ENCODE measurements at places on chromosomes 11 and 22. TPM values are rescaled to one million over a fixed set of nuclear protein-coding genes. Genes with fewer than 3 reads are reported as not detected.

GRCh38 chr11:3859373-3859881 lies 4.0 kb downstream of the STIM1 start:
- DNase-seq, result no peak

- no peak for DNase-seq
Measured at GRCh38 chr11:57223601-57224000, 13.4 kb downstream of the APLNR start.

GRCh38 chr22:23833017-23833751 lies 5.6 kb downstream of the DERL3 start:
- peak; percentile 15 for DNase-seq

Gene BARX2
- not detected for total RNA-seq

GRCh38 chr11:72899238-72899637 lies 85.0 kb downstream of the ATG16L2 start:
- DNase-seq, result no peak

Gene PRRG4
- 0.26 TPM for total RNA-seq

Gene SYT7
- not detected for total RNA-seq

Gene VPS37C
- total RNA-seq, result 5.6 TPM

DNA sequence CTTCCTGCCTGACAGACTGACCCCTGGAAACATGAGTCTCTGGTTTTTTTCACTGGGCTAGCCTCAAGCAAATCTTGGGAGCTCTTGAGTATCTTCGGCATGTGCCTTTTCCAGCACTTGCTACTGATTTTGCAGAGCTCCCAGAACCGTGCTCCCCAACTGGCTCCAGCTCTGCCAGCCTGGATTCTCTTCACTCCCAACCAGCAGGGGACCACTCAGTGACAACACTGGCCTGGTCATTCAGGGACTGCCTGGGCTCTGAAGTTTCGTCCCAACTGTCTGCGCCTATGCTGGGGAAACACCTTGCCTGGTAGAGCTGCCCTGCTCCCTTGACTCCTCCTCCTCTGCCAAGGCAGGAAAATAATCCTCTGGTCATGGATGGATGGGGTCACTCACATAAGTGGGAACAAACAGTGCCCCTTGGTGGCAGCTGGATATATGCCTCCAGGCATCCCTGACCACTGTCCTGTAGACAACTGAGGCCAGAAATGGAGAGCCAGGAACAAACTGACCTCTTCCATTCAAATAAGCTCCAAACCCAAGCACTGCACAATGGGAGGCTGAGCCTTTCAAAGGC lies 30.2 kb downstream of the POLDIP3 start:
- DNase-seq, result no peak

- DNase-seq, result no peak
Measured at GRCh38 chr22:41766476-41766875, 34.0 kb upstream of the CCDC134 start.

DNA sequence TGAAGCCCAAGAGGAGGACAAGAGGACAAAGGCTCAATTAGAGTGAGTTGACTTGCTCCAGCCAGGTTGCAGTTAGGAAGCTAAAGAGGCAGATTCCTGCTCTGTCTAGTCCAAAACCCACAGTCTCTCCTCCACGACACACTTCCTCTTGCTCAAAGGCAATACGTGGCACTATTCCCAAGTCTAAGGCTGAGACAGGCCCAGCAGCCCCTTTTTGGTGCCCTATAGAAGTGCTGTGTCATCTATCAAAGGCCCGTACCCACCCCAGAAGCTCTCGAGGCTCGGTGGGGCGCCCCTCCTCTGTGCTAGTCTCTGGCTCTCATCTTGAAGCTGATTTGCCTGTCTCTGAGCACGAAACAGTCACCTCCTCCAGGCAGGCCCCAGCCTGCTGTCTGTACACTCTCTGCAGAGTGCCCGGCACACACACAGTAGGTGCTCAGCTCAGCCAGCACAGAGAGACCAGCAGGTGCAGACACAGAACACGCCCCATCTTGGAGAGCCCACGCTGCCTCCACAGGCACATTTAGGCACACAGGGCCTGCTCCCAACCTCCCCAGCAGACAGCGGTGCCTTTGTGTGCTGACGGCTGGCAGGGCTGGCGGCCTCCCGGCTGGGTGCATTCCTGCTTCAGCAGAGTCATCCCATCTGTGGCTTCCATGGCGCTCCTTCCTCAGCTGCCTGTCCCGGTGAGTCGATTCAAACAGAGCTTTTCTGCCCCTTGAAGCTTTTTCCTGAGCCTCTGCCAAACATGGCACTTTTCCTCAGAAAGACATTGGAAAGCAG lies 52.8 kb downstream of the MYH9 start:
- peak; percentile 57 for DNase-seq

GRCh38 chr11:36233204-36233603 lies 56.0 kb downstream of the COMMD9 start:
- no peak for DNase-seq

Gene HBB
- not detected for total RNA-seq

DNA sequence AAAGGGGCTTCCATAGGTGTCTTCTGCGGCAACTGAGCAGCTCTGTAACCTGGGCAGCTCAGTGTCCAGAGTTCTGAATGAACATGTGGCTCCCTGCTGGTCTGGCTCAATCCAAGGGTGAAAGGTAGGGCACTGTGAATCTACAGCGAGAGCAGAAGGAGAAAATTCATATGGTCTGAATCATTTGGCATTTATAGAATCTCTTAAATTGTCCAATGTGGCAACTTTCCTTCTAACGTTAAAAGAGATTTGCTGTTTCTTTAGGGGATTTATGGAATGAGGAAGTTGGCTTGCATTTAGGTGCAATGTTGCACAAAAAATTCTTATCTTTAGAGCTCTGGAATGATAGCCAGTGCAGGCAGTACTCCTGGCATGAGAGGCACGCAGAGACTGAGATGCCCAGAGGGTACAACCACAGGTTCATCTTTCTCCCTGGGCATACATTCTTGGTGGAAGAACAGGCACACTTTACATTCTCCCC lies 17.0 kb downstream of the ATXN10 start:
- no peak for DNase-seq

DNA sequence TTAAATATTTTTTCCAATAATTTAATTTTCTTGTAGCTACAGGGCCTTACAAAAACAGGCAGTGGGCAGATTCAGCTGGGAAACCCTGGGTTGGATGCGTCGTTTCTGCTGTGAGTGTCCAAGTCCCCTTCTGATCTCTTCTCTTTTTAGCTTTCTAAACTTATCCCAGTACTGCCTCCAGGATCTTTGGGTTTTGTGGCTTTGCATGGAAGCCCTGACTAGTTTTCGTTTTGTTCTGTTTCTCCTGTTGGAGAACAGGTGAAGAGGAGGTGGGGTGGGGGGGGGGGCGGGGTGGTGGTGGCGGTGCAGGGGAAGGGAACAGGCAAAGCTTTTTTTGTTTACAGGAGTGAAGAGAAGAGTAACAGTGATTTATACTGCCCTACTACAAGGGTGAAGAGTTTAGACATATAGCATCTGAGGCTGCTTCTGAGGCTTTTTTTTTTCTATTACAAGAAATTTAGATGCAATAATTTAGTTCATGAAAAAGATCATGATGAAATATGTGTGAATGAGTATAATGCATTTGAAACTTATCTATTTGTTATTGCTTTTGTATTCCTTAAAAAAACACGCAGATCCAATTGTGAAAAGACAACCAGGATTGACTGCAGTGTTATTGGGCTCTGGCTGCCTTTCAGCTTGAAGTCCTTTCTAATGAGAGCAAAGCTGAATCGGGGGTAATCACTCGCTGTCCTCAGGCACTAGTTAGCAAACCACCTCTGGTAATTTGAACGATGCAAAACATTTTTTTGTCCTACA lies 142.9 kb downstream of the NCAM1 start:
- no peak for DNase-seq

DNA sequence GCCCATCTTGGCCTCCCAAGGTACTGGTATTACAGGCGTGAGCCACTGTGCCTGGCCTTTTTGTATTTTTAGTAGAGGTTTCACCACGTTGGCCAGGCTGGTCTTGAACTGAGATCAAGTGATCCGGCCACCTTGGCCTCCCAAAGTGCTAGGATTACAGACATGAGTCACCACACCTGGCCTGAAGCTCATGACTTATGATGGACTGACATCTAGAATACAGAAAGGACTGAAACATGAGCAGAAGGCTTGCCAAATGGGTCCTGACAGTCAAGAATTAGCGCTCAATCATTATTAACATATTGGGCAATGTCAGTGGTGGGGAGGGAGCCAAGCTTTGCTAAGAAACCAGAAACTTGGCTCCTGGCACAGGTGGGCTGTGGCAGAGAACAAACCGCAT lies 5.0 kb downstream of the FADS1 start:
- DNase-seq, result no peak

Gene TEX54
- total RNA-seq, result not detected

Gene NFAM1
- total RNA-seq, result 0.22 TPM

- DNase-seq, result no peak
Measured at GRCh38 chr11:73426219-73426850, 50.1 kb downstream of the RELT start.

Gene OR5AS1
- total RNA-seq, result not detected

GRCh38 chr11:71251761-71252268 lies 562 bp downstream of the SHANK2 start:
- DNase-seq, result no peak

- DNase-seq, result no peak
Measured at GRCh38 chr11:118622376-118623268, 15.2 kb downstream of the PHLDB1 start.

- DNase-seq, result no peak
Measured at GRCh38 chr22:45314786-45315185, 5.1 kb downstream of the FAM118A start.

Gene OR51L1
- not detected for total RNA-seq

DNA sequence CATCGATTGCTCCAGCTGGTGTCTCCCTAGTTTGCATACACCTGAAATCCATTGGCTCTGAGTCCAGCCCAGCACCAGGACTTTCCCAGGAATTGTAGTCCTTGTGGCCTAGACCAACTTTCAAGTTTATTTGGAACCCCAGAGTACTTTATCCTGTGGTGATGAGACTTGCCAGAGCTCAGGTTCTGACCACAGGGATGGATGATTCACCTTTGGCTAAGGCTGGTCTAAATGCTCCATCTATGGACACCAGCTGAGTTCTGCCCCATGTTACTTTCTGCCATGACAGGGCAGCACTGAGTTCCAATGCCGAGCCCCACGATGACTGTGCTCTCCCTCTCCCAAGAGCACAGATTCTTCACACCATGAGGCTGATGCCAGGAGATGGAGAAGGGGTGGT lies 17.3 kb upstream of the INSC start:
- no peak for DNase-seq

Measured in activated naive CD8-positive, alpha-beta T cell treated with anti-CD3 and anti-CD28 coated beads, Interleukin-2, amount 10 ng/mL, durations not matched to agents 7 days and 5 days (primary cell).